Adrenal gland (tissue), 19 donors: ENCODE measurements at places on chromosomes 12 and 14. TPM values are rescaled to one million over a fixed set of nuclear protein-coding genes. Genes with fewer than 3 reads are reported as not detected.

DNA sequence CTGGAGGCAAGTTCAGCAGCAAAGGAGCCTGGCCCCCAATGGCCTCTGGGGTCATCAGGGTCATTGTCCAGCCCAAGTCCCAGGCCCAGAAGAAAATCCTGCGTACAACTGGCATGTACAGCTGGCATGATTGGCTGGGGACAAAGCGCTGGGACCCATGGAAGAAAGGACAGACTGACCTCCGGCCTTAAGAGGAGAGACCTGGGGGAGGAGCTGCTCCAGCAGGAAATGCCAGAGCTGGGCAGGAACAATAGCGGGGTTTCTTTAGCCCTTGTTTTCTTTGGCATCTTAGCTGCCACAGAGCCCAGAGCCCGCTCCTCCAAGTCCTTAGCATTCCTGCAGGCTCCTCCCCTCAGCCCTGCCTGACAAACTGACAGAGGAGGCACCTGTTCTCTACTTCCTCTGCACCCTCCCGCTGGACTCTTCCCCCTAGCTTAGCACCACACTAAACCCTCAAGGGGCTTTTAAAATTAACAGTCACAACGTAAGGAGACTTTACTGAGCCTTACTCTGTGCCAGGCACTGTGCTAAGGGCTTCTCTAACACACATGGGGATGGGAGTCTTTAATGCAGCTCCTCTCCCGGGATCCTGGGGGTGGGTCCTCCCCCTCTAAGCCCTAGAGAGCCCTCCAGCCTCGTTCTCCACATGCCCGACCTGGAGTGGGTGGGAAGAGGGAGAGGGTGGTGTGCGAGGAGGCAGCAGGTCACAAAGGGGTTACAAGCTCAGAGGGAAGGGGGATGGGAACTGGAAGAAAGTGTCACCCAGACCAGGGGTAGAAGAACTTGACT is 1.8 kb upstream of the AQP5 start:
- no peak for DNase-seq

DNA sequence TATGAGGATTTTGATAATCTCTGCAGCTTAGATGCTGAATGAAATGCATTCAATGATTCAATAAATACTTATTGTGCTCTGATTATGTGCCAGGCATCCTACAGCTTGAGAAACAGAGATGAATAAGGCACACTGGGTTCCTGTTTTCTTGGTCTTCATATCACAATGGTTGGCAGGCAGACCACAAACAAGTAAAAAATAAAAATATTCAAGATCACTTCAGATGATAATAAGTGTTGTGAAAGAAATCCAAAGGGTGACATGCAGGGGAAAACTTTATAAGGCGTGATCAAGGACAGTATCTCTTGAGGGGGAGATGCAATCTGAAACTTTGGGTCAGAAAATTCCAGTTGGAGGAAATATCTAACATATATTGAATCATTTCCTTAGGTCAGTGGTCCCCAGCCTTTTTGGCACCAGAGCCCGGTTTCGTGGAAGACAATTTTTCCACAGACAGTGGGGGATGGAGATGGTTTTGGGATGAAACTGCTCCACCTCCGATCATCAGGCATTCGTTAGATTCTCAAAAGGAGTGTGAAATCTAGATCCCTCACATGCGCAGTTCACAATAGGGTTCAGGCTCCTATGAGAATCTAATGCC is 73.7 kb upstream of the RAP1B start:
- DNase-seq: no peak

DNA sequence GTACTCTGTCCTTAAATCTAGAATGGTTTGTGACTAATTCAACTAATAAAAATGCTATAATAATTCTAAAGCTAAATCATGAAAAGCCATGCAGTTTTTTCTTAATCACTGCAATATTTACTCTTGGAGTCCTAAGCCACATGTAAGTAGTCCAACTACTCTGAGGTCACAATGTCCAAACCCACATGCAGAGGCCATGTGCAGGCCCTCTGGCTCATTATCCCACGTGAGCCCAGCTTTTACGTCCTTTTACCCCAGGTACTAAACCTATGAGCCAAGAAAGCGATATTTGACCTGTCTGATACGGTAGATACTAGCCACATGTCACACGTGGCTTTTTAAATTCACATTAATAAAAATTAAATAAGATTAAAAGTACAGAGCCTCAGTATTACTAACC is 12.5 kb downstream of the TAS2R13 start:
- DNase-seq: no peak

GRCh38 chr12:125100551-125101434 is 35.6 kb downstream of the AACS start:
- DNase-seq: no peak

DNA sequence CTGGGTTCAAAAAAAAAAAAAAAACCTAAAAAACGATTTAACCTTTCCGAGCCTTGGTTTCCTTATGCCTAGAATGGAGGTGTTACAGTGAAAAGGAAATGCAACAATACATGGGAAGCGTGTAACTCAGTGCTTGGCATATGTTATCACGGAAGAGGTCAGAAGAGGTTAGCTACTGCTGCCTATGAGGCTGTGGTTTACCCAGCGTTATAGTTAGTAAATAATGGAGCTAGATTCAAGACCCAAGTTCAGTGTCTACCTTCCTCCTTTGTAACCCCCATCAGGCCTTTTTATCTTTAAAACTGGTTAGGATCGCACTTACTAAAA is 839 bp downstream of the IFT43 start:
- no peak for DNase-seq

- peak; percentile 81 for DNase-seq
Measured at GRCh38 chr12:47651368-47652254, 54.2 kb downstream of the RPAP3 start.

- peak; percentile 71 for DNase-seq
Measured at GRCh38 chr12:56258068-56258819, at the start of gene ANKRD52. Gene ANKRD52, minus strand, starts transcription at chr12:56258384. Its CDS starts 115 bp downstream, at chr12:56258269.

GRCh38 chr12:50984586-50985298 is 32.4 kb downstream of the HIGD1C start:
- no peak for DNase-seq

DNA sequence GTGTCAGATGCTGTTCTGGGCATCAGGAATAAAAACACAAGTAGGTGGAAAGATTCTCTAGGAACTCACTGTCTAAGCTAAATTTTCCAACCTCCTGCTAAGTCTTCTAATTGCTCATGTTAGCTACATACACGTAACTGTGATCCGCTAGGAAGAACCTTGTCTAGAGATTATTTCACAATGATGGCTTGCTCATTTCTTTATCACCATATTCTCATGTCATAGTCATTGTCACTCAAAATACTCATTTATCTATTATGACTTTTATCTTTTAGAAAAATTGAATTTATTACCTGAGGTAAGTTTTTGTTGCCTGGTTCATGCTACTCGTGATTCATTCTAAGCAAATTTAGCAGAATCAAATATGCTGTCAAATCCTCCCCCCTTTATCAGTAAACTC is 1402.4 kb upstream of the FLRT2 start:
- no peak for DNase-seq

DNA sequence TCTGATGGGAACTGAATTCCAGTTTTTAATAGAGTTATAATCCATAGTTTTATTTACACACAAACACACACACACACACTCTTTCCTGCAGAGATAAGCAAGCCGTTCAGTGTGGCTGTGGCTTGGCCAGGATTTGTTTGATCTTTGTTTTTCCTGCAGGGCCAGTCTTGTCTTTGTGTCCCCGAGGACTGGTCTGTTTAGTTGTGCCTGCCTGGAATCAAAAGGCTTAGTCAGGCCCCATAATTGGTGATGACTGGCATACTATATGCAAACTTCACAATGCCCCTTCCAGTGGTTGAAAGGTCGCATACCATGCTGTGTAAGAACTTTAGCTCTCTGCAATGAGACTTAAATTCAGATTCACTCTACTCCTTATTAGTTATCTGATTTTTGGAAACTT is 26.0 kb downstream of the WBP11 start:
- DNase-seq: no peak

- DNase-seq: no peak
Measured at GRCh38 chr12:118637767-118638370, 261.5 kb downstream of the SUDS3 start.

- no peak for DNase-seq
Measured at GRCh38 chr12:59600171-59600570, 4.3 kb downstream of the SLC16A7 start.

DNA sequence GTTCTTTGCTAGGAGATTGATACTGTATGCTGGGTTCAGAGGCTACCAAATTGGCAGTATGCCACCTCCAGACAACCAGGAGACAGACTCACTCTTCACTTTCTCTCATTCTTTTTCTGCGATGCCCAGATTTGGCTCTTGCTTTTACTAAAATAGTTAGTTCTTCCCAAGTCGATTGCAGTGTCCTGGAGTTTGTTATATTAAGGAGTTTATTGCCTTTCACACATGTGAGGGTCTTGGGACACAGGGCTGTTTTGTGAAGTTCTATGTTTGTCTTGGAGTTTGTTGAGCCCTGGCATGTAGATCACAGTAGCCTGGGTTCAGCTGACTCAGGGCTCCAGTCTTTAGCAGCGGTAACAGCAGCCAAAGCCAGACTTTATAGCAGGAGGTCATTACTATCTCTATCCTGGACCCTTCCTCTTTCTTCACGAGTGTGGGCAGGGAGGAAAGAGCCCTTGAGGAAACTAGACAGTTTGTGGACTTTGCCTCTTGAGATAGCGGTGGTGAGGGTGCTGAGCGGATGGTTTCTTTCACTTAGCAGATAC is 1.6 kb downstream of the MLEC start:
- DNase-seq: no peak

- DNase-seq: no peak
Measured at GRCh38 chr12:66033151-66033550, 97.4 kb downstream of the LLPH start.

DNA sequence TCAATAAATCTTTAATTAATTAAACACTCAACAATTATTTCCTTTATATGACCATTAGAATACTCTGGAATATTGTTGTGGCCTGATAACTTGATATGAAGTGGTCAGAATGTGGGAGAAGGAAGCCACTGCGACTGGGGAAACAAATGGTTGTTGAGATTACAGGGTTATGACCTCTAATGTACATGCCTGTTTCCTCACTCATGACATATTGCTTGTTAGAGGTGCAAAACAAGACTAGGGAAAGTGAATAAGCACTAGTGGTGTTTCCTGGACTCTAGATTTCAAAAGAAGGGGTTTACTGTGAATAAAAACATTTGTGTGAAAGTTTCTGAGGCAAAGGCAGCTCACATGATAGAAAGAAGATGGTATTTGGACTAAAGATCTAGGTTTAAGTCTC is 53.3 kb downstream of the STAB2 start:
- DNase-seq: no peak

GRCh38 chr12:89475203-89475990 is 49.2 kb downstream of the GALNT4 start:
- DNase-seq: no peak

DNA sequence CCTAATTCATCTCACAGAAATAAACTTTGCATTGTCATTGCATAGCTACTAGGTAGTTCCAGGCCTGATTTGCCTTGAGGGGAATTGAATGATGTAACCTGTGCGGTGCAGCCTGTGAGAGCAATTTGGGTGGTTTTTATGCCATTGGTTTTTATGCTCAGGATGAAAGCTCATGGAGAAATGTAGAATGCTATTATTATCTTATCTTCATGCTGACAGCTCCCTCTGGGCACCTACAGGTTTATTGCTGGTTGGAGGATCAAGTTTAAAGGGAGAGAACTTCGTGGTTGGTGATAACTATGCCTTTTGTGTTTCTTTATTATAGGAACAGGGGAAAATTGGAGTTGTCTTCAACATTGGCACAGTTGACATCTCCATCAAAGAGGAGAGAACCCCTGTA is 547.9 kb downstream of the DIO2 start:
- no peak for DNase-seq

DNA sequence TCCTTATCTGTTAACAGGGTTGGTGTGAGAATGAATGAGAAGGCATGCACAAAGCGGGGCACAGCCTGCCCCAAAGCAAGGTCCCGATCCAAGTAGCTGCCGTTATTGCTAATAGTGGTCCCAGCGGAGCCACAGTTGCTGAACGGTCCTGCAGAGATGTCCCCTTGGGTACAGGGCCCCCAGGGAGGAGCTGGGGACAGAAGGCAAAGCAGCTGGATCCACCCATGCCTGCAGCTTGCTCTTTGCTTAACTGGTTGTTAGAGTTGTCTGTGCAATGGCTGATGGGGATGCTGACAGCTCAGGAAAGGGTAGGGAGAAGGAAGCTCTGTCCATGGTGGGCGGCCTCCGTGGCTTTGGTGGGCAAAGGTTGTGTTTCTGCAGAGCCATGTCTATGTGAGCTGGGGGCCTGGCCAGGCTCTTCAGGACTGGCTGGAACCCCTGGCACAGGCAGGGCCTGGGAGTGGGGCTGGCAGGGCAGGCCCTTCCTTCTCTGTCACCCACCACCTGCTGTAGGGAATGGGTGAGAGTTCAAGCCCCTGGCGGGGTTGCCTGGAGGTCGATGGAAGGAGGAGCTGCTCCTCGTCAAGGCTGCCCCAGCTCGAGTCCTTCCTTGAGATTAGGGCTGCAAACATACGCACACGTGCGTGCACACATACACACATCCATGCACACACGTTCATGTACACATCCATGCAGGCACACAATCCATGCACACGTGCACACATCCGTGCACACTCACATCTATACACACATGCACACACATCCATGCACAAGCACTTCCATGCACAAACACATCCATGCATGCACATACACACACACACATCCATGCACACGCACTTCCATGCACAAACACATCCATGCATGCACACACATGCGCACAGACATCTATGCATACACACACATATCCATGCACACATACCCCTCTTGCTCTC is 35.4 kb downstream of the NOC4L start:
- DNase-seq: no peak

- DNase-seq: no peak
Measured at GRCh38 chr12:130240831-130241590, 78.7 kb downstream of the FZD10 start.

DNA sequence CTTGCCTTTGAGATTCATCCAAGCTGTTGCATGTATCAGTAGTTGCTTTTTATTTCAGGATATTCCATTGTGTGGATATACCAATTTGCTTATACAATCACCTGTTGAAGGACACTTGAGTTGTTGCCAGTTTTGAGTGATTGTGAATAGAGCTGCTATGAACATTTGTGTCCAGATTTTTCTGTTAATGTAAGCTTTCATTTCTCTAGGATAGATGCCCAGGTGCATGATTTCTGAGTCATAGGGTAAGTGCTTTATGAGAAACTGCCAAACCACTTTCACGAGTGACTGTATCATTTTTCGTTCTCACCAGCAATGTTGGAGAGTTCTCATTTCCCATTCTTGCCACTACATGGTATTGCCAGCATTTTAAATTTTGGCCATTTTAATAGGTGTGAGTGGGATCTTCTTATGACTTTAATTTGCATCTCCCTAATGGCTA is 434.6 kb upstream of the RGS6 start:
- DNase-seq: no peak

GRCh38 chr14:23877111-23877510 is 76.5 kb upstream of the DHRS4 start:
- DNase-seq: no peak

GRCh38 chr14:64801800-64802199 is 77.9 kb downstream of the SPTB start:
- DNase-seq: no peak

GRCh38 chr14:67942080-67942710 is 122.6 kb downstream of the RAD51B start:
- no peak for DNase-seq

- no peak for DNase-seq
Measured at GRCh38 chr12:23540572-23540971, 408.9 kb downstream of the SOX5 start.

The EFS gene
- 2.6 TPM for total RNA-seq

The SIX4 gene
- 3.9 TPM for total RNA-seq

The RAPGEF3 gene
- 3.2 TPM for total RNA-seq

The SDR9C7 gene
- not detected for total RNA-seq

The PLEK2 gene
- total RNA-seq: 40.8 TPM

The SERPINA12 gene
- total RNA-seq: not detected

The SUSD6 gene
- total RNA-seq: 43.3 TPM

The ASB2 gene
- total RNA-seq: 0.47 TPM

The SMCO3 gene
- 0.11 TPM for total RNA-seq
